MCF 10A (cell line): ENCODE measurements at places on chromosomes 7 and 10. TPM values are rescaled to one million over a fixed set of nuclear protein-coding genes. Genes with fewer than 3 reads are reported as not detected.

TRIM73 gene
- total RNA-seq: 1.8 and 3.7 TPM in 2 replicates

C7orf57 gene
- 0.37 and 0.52 TPM in 2 replicates for total RNA-seq

LRIT1 gene
- not detected in 2 replicates for total RNA-seq

INA gene
- not detected in 2 replicates for total RNA-seq

GIMAP2 gene
- total RNA-seq: not detected in 2 replicates
